ENCODE measurements at places on chromosomes 13 and 19.
A peak's percentile ranks its signal among the peaks of the same experiment; 100 is the strongest.

GRCh38 chr13:34458756-34459715 lies 483.0 kb upstream of the NBEA start:
- DNase-seq, result peak; percentile 40

- DNase-seq, result no peak
These were observed 62.7 kb upstream of the CSNK1A1L start for GRCh38 chr13:37168151-37168550.

DNA sequence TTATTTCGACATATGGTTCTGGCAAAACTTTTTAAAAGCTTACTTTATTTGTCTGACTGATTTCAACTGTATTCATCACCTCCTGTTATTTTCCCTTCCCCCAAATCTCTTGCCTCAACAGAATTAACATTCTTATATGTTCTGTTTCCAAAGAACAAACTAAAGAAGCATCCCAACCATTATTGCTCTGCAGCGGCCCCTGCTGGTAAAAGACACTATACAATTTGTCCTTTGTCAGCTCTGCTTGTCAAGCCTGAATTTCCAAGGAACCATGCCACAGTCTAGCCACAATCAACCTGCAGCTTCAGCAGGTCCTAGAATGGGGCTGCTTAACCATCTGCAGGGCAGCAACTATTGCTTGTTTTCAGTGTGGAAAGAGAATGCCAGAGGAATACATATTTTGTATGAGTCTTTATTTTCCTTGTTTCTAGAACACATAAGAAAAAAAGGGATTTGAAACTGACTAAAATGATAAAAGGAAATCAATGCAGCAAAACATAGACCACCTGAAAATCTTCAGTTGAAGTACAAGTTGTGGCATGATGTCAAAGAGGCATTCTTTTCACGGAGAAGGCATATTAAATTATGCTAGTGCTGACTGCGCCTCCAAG lies 845.3 kb downstream of the DIAPH3 start:
- peak; percentile 80 for DNase-seq

GRCh38 chr19:1472231-1473084 lies 6.6 kb downstream of the C19orf25 start:
- no peak for DNase-seq

- no peak for DNase-seq
These were observed 9.8 kb upstream of the KCNN4 start for GRCh38 chr19:43790587-43790986.

- no peak for DNase-seq
These were observed 21.5 kb downstream of the COL4A2 start for GRCh38 chr13:110328573-110328972.

DNA sequence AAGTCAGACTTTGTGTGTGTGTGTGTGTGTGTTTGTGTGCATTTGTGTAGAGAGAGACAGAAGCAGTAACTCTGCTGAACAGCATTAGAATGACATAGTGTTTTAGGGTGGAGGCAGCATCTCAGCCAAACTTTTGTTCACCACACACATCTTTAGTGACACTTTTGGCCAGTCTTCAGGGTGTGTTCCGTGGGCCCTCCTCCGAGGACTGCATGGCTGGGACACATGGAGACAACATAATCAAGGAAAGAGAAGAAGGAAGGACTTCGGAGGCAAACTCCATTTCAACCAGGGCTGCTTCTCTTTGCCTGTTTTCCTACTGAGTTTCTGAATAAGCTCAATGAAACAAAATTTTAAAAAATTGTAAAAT lies 205.1 kb downstream of the LHFPL6 start:
- DNase-seq, result no peak

GRCh38 chr13:51785712-51786424 lies 18.1 kb downstream of the DHRS12 start:
- DNase-seq, result no peak

- no peak for DNase-seq
These were observed 672.4 kb upstream of the MIR17HG start for GRCh38 chr13:90675129-90675528.

GRCh38 chr19:46009530-46010510 lies 13.0 kb downstream of the PGLYRP1 start:
- peak; percentile 56 for DNase-seq
